ENCODE measurements at places on chromosomes 4 and X.

DNA sequence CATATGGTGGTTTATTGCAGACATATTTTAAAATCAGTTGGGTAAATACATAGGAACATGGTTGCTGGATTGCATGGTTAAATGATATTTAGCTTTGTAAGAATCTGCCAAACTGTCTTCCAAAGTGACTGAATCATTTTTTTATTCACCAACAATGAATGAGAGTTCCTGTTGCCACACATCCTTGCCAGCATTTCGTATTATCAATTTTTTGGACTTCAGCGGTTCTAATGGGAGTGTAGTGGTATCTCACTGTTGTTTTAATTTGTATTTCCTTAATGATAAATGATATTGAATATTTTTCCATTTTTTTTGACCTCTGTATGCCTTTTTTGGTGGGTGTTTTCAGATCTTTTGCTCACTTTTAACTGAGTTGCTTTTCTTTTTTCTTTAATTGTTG lies 1.4 kb upstream of the MTHFD2L start:
- DNase-seq, result no peak

DNA sequence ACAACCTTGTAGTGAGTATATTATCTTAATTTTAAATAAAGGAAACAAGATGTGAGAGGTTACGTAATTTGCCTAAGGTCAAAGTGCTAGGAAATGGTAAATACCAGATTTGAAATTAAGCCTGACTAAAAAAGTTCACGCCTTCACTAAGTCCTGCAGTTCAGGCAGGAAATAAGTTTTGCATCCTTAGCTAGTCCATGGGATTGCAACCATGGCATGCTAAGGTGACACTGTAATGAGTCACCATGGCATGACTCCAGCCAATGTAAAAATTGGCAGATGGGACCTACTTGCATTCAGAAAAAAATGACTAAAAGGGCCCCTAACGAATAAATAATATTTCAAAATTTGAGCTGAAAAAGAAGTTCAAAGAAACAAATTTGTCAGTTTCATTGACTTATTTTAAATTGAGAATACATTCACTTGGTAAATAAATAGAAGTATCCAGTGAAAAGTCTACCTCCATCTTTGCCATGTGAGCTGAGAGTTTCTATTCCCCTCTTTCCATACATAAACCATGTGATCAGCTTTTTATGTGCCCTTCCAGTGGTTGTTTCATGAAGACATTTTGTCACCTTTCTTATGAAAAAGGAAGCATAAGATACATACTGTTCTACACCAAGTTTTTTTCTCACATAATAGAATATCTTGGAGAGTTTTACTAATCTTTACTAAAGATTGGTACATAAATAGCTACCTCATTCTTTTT lies 72.4 kb downstream of the ANKRD50 start:
- DNase-seq, result no peak

DNA sequence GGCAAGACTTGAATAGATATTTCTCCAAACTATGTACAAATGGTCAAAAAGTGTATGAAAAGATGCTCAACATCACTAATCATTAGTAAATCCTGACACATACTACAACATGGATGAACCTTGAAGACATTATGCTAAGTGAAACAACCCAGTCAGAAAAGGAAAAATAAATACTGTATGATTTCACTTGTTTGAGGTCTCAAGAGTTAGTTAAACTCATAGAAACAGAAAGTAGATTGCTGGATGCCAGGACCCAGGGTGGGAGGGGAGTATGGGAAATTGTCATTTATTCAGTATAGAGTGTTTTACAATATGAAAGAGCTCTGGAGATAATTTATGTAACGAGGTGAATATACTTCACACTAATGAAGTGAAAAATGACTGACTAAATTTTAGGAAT lies 32.4 kb downstream of the PRMT9 start:
- no peak for DNase-seq

DNA sequence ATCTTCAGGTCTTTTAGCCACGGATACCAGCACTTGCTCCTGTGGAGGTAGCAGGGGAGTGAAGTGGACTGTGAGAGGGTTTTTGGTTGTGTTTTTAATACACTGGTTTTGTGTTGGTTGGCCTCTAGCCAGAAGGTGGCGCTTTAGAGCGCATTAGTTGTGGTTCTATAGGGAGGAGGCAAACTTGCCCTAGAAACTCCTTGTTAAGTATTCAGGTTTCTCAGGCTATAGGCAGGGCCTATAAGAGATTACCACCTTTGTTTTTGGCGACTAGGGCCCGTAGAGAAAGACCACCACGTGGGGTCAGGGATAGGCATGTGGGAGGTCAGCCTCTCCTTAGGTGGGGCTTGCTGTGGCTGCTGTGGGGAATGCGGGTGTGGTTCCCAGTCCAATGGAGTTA lies 221.6 kb upstream of the SPANXN4 start:
- no peak for DNase-seq

Measured in NCI-H1694 (cell line).